ENCODE measurements at places on chromosomes 7 and 10. TPM values are rescaled to one million over a fixed set of nuclear protein-coding genes. Genes with fewer than 3 reads are reported as not detected.
A peak's percentile ranks its signal among the peaks of the same experiment; 100 is the strongest.

The ATG9B gene
- 0.34 TPM for total RNA-seq

The CHCHD3 gene
- 220 TPM for total RNA-seq

The LAMTOR4 gene
- total RNA-seq = 231 TPM

The TRIM50 gene
- not detected for total RNA-seq

The GPR146 gene
- not detected for total RNA-seq

The MEOX2 gene
- not detected for total RNA-seq

The CPN1 gene
- total RNA-seq = not detected

DNA sequence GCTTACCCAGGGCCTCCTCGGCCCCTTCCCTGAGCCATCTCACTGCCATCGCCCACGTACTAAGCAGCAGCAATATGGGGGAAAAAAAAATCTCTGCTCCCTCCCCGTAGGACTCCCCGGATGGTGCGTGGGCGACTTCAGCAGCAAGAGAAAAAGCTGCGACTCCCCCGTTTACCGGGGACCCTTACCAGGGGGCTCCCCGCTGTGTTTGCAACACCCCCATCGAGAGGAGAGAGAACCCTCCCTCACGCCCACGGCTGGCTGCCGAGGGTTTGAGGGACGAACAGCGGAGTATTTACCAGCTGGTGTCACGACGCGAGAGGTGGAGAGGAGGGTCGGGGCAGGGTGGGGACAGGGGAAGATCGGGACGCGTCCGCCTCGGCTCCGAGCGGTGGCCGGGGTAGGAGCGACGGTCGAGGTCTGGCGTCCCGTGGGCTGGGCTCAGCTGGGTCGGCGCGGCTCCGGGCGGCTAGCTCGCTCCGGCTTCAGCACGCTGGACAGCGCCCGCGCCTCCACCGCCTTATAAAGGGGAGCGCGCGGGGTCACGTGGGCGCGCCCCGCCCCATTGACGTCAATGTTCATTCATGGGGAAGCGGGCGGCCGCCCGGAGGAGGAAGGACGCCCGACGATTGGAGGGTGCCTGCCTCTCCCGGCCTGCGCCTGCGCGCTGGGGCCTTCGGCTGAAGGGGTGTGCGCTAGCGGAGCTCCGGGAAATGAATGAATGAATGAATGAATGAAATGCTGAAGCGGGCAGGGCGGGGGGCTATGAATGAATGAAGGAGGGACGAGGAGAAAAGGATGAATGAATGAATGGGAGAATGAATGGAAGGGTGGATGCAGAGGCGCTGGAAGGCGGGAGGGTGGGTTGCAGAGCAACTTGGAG lies at the start of gene VGF:
Gene VGF (minus strand): TSS at position 495 of the 883 bp plus-strand sequence. CDS start 726 bp downstream, outside the sequence.
- peak; percentile 91 for DNase-seq

GRCh38 chr7:129405527-129405926 lies 28.7 kb upstream of the STRIP2 start:
- DNase-seq = no peak

GRCh38 chr7:82286798-82287140 lies 156.8 kb downstream of the CACNA2D1 start:
- no peak for DNase-seq

DNA sequence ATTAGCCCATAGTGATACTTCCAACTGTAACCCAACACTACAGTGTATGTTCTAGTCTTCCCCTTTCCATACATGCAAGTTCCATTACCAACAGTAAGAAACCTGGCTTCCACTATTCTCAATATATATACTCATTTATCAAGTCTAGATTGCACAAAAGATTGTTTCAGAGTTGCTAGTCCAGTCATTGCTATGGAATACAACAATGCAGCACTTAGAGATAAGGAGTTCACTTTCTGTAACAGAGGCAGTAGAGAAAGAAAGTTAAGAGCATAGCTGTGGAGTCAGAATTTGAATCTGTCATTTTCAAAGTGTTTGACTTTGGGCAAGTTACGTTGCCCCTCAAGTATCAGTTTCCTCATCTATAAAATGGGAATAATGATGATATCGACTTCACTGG lies 90.1 kb downstream of the RTKN2 start:
- no peak for DNase-seq

- DNase-seq = no peak
These were observed 35.5 kb downstream of the SEMA3C start for GRCh38 chr7:80883154-80884025.
